SK-N-SH (cell line): ENCODE measurements at places on chromosomes 7 and 10. TPM values are rescaled to one million over a fixed set of nuclear protein-coding genes. Genes with fewer than 3 reads are reported as not detected.

GRCh38 chr7:36565792-36566356 lies 158.4 kb downstream of the AOAH start:
- DNase-seq, result no peak

DNA sequence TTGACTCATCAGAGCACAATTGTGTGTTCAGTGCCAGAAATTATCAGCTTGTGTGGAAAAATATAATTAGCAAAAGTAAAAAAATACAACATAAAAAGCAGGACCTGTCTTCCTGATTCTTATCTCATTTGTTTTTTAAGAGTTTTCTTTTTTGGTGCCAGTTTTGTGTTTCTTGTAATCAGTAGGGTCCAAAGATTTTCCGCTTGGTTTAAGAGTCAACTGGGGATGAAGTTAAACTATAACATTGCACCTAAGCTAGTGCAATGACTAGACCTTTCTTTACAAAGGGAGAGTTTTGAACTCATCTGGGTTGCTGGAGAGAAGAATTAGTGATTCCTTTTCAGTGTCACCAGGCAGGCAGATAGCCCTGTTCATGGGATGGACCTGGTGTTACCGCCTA lies 113.4 kb downstream of the PLPP4 start:
- DNase-seq, result no peak

DNA sequence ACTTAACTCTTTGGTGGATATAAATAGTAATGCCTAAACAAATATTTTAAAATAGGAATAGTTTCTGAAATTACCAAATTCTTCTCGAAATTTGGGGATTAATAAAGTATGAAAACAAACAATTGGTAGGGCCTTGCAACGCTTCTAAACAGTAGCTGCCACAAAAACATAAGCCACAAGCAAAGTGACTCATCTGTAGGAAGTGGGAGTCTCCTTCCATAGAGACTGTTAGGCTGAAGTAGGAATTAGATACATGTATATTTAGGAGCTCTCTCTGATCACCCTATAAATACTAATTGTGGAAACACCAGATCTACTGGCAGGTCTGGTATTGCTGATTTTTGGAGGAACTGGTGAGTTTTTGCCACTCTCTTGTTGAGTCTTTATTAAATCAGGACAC lies 5.7 kb upstream of the LMOD2 start:
- DNase-seq, result no peak

DNA sequence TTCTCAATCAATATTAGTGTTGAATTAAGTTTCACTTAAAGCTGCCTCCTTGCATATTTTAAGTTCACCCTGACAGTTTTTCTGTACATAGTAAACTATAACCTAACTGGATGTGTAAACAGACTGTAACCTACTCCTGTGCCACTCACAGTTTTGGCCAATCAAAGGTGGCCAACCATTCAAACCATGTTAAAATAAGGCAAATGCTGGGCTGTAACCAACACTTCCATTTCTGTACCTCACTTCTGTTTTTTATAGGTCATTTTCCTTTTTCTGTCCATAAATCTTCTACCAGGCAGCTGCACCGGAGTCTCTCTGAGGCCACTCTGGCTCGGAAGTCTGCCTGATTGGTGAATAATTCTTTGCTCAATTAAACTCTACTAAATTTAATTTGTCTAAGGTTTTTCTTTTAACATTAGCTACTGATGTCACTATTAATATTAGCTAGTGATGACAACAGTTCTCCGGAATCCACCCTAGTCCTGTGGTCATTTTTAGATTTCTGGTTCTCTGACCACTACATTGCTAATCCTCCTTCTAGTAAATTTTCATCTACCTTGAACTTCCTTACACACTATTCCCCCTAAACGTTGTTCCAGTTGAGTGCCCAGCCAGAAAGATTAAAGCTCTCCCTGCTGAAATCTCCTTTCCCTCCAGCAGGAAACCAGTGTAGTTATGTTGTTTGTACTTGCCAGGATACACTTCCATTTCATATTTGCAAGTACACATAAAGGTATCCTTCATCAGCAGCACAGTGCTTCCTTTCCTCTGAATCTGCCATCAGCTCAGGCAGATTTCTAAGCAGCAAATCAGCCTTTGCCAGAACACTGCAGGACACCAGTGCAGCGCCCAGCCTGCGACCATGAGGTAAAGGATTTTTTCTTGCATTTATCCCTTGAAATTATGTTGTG lies 18.6 kb upstream of the IFIT2 start:
- DNase-seq, result peak; percentile 26

DNA sequence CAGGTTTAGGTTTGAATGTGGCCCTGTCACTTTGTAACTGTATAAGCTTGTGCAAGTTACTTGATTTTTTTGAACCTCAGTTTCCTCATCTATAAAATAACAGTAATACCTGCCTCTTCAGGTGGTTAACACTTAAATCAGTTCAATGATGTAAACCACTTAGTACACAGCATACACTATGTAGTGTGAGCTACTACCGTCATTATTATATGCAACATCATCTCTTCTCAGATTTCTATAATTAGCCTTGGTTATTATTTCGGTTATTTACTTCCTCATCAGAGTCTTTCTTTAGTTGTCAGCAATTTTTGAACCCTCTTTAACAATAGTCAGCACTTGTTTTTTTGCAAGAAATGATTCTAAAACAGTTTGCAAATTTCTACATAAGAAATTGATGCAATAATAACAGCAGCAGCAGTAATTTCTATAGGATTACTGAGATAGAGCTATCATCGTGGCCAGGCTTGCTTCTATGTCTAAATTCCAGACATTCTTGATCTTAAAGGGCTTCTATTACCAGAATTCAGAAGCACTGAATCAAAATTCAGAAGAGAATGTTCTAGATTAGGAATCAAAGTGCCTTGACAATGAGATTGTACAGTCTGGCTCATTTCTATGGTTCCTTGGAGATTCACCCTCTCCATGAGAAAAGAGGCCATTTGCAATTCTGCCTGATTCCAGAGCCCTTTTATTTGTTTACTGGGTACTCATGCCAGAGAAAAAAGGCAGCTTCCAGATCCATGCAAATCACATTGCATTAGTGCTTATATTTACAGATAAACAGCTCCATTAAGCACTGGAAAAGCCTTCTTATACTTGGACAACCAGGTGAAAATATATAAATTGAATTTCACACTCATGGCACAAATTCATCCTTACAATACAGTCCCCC lies 25.0 kb upstream of the WDR11 start:
- no peak for DNase-seq

DNA sequence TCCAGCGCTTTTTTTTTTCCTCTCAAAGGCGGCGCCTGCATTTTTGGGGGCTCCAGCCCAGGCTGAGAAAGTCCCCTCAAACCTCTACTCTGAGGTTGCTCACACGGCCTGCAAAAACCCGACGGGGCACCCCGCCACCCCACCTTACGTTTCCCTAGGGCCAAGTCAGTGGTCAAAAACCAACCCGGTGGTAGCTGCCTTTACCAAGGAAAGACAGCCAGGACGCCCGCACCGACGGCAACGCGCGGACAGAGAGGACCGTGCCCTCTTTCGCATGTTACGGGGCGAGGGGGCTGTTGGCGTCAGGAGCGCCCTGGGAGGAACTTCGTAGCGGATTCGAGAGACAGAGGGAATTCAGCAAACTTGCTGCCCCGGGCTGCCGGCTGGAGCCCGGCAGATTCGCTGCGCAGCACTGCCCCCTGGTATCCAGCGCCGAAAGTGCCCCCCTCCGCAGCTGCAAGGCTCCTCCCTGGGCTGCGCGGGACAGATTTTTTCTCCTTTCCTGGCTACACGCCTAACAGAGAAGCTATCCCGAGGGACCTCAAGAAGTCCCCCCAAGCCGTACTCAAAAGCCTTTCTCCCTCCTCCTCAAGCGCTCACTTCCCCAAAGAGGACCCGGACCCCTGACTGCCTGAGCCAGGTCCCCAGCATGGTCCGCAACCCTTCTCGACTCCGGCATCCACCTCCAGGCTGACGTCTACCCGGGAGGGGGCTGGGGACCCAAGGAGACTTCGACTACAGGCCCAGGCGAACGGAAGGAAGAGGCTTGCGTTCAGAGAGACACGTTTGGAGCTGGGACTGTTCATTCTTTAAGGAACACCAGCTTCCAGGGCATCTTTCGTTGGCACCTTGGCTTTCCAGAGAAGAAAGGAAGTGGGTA lies 27.7 kb upstream of the VAX1 start:
- peak; percentile 89 for DNase-seq

DNA sequence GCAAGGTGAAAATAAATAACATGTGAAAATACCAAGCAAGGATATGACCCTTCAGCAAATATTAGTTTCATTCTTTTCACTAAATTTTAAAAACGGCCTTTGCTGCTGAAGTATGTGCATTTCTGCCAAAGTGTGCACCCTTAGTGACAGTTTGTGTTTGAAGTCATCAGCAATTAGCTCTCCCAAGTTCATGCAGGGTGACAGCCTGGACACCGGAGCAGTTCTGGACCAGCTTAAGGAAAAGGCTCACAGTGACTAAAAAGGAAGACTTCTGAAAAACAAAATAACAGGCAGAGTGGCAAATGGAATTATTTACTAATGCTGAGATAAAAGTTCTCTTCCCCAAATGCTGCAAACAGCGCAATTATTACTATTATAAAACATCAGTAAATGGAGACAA lies 69.3 kb upstream of the NEBL start:
- DNase-seq, result no peak

- DNase-seq, result no peak
These were observed 38.4 kb downstream of the TAF3 start for GRCh38 chr10:7856678-7857077.

- DNase-seq, result peak; percentile 32
These were observed 26.5 kb upstream of the FHIP2A start for GRCh38 chr10:114795039-114795438.

- DNase-seq, result no peak
These were observed 21.9 kb downstream of the EIF3B start for GRCh38 chr7:2376351-2377154.

- DNase-seq, result no peak
These were observed 226.9 kb downstream of the ABCA13 start for GRCh38 chr7:48398191-48398590.

- no peak for DNase-seq
These were observed 118.6 kb upstream of the PRSS58 start for GRCh38 chr7:142376356-142376997.

DNA sequence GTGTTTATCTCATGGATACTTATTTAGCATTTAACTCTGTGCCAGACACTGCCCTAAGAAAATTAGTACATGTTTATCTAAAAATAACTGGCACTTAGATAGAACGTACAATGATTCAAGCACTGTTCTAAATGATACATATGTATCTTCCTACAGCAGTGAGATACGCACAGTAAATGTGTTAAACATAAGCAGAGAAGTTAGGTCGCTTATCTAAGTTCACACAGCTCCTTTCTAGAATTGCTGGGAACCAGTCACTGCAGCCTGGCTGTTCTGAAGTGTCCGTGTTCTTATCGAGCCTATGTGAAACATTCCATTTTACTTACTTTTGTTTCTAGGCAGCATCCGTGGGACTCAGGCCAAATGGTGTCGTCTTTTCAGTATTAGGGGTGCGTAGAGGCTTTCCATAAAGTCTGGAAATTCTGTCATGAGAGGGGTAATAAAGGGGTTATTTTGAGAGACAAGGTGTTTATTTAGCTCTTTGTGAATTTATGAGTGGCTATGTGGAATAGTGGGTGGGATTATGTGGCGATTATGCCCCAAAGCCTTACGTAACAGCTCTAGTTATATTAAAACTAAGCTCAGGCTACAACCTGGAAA lies 186.9 kb downstream of the SND1 start:
- no peak for DNase-seq

DNA sequence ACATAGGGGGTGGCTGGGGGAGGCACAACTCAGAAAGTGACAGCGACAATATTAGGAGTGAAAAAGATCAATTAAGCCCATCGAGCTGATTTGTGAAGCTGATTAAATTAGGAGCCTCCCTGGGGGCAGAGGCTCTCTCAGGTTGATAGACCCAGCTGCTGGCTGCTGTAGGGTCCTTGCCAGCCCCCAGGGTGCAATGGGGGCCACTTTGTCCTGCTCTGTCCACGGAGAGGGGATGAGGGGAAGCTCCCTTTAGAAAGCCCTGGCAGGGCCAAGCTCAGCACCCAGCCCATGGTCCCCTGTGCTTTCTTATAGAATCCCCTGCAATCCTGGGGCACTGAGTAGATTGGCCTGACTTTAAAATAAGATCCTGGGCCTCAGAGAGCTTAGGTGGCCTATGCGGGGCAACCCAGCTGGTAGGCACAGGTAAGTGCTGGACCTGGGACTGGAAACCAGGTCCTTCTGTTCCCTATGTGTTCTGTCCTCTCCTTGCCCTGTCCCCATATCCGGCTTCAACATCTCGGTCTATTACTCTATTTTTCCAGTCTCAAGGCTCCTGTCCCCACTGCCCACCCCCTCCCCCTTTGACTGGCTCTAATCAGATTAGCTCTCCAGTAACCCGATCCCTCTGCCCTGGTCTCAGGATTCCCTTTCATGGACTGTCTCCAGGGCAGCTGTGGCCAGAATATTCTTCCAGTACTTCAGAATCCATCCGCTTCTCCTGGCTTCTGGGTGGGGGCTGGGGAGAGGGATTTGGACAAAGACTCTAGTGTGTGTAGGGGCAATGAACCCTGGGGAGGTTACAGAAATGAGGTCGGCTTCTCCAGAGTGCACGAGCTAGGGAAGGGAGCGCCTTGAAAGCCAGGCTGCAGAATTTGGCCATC lies 259.6 kb downstream of the RPS24 start:
- DNase-seq, result peak; percentile 69

DNA sequence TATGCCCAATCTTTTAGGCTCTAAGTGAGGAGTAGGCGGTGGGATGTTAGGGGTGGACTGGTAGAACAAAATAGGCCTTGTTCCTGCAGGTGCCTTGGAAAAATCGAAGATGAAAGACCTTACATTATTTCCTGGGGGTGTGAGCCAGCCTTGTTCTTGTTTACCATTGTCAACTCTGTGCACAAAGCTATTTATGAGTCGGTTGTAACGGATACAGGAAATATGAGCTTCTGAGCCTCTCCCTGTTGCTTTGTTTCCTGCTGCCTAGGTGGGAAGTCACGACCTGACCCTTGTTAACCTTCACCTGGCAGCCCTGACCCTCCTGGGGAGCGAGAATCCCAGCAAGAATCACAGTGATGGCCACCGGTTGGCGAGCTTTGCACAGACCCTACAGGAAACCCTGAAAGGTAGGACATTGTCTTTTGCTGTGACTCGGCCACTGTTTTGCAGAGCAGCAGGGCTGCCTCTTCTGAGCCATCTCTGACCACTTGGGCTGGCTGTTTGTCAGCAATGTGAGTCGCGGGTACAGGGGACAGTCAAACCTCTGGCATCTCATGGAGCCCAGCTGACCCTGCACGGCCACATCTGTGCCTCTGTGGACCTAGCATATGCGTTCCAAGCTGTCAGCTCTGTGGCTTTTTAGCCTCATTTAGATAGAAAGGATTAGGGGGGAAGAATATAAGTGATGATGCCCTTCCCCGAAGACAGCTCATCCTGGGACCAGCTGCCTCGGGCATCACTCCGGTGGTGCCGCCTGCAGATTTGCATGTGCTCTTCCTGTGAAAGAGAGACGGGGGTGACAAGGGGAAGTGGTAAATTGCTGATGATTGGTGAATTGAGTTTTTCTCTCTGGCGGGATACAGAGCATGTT lies 102.1 kb upstream of the ANLN start:
- DNase-seq, result peak; percentile 54

Gene KIAA1549
- polyA plus RNA-seq, result 3.0 and 3.6 TPM in 2 replicates

Gene NDUFA5
- polyA plus RNA-seq, result 10.9 and 14.6 TPM in 2 replicates

Gene OPALIN
- polyA plus RNA-seq, result not detected in 2 replicates

Gene RBP4
- polyA plus RNA-seq, result not detected in 2 replicates

Gene H2BK1
- not detected in 2 replicates for polyA plus RNA-seq

Gene FGFBP3
- 0.81 and 1.3 TPM in 2 replicates for polyA plus RNA-seq

Gene GLCCI1
- 5.5 and 7.5 TPM in 2 replicates for polyA plus RNA-seq
